AG08396 (cell line): ENCODE measurements at places on chromosomes 4 and X.
A peak's percentile ranks its signal among the peaks of the same experiment; 100 is the strongest.

DNA sequence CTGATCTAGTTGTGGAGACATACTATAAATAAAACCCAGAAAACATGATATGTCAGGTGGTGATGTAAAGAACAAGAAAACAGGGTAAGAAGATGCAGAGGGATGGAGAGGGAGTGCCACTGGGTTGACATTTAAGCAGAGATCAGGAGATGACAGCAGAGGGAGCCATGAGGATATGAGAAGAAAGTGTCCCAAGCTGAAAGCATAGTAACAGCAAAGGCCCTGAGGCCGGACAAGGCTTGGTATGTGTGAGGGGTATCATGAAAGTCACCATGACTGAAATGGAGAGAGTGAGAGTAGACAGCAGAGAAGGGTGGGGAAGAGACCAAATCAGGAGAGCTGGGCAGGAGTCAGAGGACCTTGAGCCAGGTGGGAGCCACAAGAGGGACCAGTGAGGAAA, 3.4 kb downstream of the GPKOW start:
- DNase-seq = no peak

DNA sequence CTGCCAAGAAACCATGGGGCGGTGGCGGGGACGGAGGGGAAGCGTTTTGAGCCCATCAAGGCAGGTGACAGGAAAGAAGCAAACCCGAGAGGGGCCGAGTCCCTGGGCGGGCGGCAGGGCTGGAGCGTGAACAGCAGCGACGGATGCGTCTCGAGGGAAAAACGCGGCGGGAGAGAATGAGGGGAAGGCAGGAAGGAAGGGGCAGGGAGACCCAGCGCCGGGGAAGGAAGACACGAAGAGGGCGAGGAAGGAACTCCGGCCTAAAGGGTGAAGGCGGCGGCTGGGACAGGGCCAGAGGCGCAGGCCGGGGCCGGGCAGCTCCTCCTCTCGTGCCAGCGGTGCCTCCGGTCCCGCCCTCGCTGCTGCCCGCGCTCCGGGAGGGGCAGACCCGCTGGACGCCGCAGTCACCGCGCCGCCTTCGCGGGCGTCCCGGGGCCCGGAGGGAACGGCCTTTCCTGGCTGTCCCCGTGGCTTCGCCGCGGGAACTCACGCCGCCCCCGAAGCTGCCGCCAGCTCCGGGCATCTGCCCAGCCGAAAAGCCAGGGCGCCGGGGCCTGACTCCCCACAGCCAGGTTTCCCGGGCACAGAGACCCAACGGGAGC, 751 bp upstream of the RGS12 start:
- peak; percentile 83 for DNase-seq

GRCh38 chr4:77671051-77671450, 65.4 kb downstream of the CXCL13 start:
- no peak for DNase-seq

DNA sequence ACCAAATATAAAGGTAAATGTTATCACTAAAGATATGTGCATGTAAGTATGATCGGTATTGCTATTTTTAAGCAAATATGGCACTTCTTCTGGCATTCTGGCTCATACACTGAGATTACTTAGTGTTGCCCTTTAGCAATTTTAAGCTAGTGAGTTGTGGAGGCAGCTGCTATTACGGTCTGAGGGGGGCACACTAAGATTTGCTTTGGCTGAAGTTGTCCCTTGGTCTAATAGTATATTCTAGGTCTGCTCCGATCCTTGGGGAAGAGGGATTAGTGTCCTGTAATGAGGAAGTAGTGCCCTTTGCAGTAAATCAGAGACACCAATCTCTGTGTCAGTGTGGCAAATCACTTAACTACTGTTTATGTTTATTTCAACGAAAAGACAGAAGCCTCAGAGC, 196.5 kb upstream of the FTHL17 start:
- no peak for DNase-seq

- DNase-seq = no peak
Observed at GRCh38 chrX:45347877-45348276, 147.2 kb upstream of the DIPK2B start.

DNA sequence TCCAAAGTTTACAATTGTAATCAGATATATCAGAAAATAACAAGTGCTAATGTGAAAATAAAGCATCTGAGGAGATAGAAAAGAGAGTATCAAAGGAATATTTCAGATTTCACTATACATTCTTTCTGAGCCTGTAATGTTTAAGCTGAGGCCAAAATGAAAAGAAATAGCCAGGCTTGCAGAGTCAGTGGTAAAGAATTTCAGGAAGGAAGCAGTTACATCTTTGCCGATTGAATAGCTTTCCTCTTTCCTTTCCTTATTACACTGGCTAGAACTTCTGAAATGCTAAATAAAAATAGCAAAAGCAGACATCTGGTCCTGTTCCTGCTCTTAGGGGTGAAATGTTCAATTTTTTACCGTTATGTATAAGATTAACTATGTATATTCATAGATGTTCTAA, 1441.6 kb upstream of the PCDH7 start:
- DNase-seq = no peak

DNA sequence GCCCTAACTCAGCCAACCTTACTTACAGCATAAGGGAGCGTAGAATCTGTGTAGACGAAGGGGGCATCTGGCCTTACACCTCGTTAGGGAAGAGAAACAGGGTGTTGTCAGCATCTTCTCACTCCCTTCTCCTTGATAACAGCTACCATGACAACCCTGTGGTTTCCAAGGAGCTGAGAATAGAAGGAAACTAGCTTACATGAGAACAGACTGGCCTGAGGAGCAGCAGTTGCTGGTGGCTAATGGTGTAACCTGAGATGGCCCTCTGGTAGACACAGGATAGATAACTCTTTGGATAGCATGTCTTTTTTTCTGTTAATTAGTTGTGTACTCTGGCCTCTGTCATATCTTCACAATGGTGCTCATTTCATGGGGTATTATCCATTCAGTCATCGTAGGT, 14.6 kb downstream of the PLP1 start:
- DNase-seq = no peak

GRCh38 chr4:38173935-38174518, 213.8 kb downstream of the PTTG2 start:
- DNase-seq = no peak

DNA sequence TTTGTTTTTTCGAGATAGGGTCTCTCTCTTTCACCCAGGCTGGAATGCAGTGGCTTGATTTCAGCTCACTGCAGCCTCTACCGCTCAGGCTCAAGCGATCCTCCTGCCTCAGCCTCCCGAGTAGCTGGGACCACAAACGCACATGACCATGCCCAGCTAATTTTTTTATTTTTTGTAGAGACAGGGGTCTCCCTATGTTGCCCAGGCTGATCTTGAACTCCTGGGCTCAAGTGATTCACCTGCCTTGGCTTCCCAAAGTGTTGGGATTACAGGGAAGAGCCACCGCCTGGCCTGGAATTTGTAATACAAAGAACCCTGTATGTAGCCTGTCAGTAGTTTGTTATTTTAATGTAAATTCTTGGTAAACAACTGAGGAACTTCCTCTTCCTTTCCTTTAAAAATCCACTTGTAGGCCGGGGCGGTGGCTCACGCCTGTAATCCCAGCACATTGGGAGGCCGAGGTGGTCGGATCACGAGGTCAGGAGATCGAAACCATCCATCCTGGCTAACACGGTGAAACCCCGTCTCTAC, 119.5 kb downstream of the PHKA2 start:
- DNase-seq = no peak
